ENCODE measurements at places on chromosomes 1 and 21. TPM values are rescaled to one million over a fixed set of nuclear protein-coding genes. Genes with fewer than 3 reads are reported as not detected.

DNA sequence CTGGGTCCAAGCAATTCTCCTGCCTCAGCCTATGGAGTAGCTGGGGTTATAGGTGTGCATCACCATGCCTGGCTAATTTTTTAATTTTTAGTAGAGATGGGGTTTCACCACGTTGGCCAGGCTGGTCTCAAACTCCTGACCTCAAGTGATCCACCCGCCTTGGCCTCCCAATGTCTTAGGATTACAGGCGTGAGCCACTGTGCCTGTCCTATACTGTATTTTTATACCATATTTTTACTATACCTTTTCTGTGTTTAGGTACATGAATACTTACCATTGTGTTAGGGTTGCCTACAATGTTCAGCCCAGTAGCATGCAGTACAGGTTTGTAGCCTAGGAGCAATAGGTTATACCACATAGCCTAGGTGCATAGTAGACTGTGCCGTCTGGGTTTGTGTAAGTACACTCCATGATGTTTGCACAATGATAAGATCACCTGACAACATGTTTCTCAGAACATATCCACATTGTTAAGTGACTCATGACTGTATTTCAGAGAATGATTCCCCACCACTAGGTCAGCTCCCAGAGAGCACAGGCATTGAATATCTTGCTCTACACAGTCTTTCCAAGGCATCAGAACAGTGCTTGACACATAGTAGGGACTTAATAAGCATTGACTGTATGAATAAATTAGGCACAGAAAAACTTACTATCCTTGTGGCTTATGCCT lies 6.0 kb upstream of the CITED4 start:
- no peak for DNase-seq

KCNE2 gene
- 2.4 TPM for total RNA-seq

GRCh38 chr1:54429838-54430237 lies 23.6 kb upstream of the SSBP3 start:
- DNase-seq = peak; percentile 65

DNA sequence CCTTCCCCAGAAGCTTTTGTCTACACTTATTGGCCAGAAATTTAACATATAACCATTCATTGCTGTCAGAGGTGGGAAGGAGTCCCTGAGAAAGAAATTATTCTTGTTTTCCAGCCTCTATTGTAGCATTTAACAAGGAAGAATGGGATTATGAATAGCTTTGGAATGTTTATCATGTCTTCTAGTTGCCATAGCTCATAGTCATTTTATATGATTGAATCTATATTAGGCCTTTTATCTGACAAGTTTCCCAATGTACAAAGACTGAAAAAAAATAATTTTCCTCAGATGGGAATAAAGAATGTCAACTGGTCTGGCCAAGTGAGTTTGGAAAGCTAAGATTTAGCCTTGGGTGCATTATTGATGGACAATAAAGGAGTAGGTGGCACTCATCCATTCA lies 28.3 kb downstream of the PTPRC start:
- DNase-seq = no peak

GRCh38 chr1:168708698-168709404 lies 20.2 kb downstream of the DPT start:
- no peak for DNase-seq

DNA sequence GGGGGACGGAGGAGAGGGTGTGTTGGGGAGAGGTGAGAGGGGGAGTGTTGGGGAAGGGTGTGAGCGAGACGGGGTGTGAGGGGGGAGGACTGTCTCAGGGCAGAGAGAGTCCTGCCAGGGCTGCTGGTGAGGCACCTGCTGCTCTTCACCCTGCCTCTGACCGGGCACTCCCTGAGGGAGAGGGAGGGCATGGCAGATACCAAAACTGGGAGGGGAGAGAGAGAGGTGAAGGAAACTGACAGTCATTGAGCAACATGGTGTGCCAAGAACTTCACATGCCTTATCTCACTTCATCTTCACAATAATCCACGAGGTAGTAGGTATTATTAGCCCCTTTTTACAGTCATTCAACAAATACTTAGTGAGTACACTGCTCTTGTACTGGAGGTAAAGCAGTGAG lies 61.3 kb upstream of the ARTN start:
- no peak for DNase-seq

GRCh38 chr1:174191349-174191862 lies 32.1 kb downstream of the RABGAP1L start:
- no peak for DNase-seq

DNA sequence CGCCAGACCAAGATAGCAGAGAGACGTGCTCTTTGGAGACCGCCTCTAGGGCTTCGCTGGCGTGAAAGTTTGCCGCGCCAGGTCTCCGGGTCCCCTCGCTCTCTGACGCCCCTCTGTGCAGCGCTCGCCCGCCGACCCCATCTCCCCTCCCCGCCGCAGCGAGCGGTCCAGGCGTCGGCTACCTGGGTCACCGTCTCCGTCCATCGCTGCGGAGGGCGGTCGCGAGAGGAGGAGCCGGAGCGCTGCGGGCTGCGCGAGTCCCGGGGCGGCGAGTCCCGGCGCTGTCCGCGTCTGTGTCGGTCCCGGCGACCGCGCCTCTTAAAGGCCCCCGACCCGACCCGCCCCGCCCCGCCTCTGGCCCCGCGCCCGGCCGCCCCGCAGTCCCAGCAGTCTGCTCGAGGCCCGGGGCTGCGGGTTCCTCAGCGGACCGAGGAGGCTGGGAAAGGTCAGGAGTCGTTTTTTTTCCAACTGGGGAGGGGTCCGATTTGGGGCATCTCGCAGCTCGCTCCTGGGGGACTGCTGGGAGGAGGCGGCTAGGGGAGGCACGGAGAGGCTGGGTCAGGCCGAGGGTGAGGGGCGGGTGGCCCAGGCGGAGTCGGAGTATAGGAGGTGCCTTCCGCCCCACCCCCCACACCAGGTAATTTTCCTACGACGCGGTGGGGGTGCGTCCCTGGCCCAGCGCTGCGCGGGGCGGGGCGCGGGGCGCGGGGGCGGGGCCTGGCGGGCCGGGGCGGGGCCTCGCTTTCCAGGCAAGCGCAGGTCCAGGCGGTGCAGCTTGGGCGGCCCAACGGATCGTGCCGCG lies at the start of the genes FBXO2 and FBXO44:
Gene FBXO2, minus strand, starts transcription at position 293 of the 802 bp plus-strand sequence. Its CDS starts 89 bp downstream, at position 204.
Gene FBXO44, plus strand, starts transcription at position 741 of the 802 bp plus-strand sequence. CDS start 959 bp downstream, outside the sequence.
- peak; percentile 83 for DNase-seq

PTPN22 gene
- 6.7 TPM for total RNA-seq

DNA sequence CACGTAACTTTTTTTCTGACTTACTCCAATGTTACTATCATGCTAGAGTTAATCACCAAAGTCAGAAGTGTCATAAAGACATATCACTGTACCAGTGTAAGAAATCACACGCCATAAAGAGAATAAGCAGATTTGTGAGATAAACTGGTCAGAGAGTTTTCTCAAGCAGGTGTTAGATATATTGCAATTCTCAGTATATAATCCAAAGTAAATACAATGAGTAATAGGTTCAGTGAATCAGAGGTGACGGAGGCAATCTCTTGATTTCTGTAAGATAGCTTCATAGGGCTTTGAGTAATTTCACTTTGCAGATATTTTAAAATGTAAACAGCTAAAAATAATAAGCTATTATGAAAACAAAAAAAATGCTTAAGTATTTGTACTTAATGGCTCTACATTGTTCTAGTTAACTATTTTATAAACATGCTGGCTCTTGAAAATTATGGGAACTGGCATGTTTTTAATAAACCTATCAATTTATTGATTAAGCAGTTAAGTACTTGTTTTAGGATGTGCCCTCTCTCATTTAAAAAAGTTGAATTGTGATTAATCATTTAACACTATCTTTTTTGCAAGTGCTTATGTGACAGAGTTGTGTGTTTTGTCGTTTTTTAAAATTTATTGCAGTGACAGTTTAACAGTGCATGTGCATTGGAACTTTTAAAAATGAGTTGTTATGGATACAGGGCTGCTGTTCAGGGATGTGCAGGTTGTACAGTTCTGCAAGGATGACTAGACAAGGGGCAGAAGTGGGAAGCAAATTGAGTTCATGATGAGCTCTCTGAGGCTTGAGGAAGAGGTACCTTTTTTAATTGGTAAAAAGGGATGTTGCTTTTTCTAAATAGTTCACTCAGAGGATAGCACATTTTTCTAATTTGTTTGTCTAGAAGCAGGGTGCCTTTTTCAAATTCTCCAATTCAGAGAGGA lies 119.1 kb downstream of the USP25 start:
- no peak for DNase-seq

DNA sequence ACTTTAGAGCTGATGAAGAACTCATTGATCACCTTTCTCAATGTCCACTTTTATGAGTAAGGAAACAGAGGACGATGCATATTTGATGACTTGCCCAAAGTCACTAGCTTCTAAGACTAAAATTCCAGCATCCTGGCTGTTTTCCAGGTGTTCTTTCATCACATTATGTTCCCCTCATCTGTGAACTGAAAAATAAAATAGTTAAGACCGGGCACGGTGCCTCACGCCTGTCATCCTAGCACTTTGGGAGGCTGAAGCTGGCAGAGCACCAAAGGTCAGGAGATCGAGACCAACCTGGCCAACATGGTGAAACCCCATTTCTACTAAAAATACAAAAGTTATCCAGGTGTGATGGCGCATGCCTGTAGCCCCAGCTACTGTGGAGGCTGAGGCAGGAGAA lies 297.5 kb downstream of the DUSP10 start:
- no peak for DNase-seq

Data from aorta (tissue), 5 donors.